ENCODE measurements at places on chromosomes 1 and 21. TPM values are rescaled to one million over a fixed set of nuclear protein-coding genes. Genes with fewer than 3 reads are reported as not detected.
A peak's percentile ranks its signal among the peaks of the same experiment; 100 is the strongest.

GRCh38 chr1:211699059-211699458 is 23.6 kb upstream of the NEK2 start:
- no peak for ATAC-seq

DNA sequence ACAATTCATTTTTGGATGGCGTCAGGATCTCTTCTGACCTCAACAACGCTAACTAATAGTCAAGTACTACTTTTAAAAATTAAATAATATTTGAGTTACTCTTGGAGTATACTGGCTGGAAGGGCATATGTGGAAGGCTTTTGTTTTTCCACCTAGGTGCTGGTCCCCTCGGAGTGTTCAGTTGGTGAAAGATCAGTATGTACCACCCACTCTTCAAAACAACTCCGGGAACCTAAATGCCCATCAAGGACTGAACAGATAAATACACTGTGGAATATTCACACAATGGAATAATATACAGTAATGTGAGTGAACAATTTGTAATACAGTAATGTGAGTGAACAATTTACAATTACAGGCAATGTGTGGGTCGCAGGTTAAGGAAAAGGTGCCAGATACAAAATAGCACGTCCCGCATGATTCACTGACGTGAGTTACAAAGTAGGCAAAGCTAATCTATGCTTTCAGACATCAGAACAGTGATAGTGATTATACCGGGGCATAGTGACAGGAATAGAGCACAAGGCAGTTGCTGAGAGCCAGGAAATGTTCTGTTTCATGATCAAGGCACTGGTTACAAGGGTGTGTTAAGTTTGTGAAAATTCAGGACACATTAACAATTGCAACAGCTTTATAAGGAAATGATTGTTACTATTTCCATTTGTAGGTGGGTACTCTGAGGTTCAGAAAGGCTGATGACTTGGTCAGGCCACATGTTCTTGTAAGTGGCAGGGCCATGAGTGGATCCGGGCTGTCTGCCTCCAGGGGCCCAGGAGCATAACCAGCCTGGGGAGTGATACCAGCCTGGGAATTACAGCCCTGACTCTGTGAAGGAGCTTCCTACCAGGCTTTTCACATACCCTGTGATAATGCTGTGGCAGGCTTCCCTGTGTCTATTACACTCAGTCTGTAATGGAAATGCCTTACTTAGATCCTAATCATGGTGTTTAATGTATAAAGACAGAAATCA is 59.3 kb upstream of the ABCD3 start:
- no peak for ATAC-seq

- ATAC-seq: no peak
Observed at GRCh38 chr1:59081181-59081580, 215.7 kb upstream of the FGGY start.

DNA sequence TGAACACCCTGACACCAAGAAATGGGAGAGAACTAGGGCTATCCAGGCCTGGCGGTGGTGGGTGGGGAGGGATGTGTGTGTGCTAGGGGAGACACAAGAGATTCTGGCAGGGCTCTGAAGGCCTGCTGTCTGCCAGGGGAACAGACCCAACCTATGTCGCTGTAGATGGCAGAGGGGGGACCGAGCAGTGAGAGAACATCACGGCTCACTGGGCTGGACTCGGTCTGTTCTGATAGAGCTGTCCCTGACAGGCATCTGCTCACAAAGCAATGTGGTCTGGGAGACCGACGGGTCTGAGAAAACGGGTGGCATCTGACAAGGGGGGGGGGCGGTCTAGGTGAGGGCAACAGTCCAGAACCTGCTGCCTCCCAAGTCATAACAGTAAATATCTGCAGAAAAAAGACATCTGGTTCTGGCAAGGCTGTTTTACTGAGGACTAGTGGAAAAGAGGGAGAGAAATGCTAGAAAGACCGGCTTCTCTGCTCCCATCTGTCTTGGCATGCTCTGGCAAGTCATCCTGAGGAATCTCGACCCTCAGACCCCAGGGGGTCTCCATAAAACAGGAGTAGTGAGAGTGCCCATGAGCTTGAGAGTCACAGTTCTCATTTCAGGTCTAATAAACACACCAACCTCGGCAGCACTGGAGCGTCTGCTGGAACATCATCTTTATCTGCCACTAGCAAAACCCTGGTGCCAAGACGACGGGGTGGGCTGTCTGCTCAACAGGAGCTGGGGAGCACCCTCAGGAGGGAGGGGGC is 36.5 kb downstream of the SLC66A1 start:
- ATAC-seq: no peak

GRCh38 chr1:62613890-62614289 is 16.6 kb downstream of the ANGPTL3 start:
- ATAC-seq: no peak

GRCh38 chr1:236868625-236869467 is 73.8 kb downstream of the MTR start:
- ATAC-seq: no peak

DNA sequence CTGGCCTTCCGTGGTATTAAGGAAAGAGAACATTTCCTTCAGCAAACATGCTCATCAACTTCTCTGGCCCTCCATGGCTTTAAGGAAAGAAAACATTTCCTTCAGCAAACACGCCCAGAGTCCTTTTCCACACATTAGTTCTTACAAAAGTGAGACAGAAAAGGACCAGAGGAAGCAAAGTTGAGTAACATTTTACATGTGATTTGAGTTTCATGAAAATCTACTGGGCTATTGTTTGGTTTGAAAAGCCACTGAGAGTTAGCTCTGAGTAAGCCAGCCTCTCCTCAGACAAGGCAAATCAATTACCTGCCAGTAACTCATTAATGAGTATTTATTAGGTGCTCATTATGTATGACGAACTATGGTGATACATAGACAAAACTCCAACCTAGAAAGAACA is 78.0 kb downstream of the NID1 start:
- no peak for ATAC-seq

DNA sequence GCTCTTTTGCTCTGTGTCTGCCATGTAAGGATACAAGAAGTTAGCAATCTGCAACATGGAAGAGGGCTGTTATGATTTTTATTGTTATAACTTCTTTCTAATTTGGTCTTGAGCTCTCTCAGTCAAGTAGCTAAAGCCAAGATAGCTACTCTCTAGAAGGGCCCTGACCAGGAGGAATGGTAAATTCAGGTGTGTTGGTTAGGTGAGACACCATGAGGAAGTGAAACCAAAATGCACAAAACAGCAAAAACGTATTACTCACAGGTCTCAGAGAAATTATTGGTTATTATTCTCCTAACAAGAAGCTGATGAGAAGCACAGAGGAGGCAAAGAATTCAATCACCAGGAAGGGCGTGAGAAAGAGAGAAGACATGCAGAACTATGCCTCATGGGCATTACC is 51.8 kb upstream of the INSL5 start:
- ATAC-seq: no peak

- no peak for ATAC-seq
Observed at GRCh38 chr1:169680377-169681019, 30.9 kb downstream of the SELL start.

GRCh38 chr21:7933923-7934322 is 2587.5 kb upstream of the TPTE start:
- ATAC-seq: no peak

GRCh38 chr1:166900987-166901386 is 24.9 kb upstream of the TADA1 start:
- ATAC-seq: no peak

DNA sequence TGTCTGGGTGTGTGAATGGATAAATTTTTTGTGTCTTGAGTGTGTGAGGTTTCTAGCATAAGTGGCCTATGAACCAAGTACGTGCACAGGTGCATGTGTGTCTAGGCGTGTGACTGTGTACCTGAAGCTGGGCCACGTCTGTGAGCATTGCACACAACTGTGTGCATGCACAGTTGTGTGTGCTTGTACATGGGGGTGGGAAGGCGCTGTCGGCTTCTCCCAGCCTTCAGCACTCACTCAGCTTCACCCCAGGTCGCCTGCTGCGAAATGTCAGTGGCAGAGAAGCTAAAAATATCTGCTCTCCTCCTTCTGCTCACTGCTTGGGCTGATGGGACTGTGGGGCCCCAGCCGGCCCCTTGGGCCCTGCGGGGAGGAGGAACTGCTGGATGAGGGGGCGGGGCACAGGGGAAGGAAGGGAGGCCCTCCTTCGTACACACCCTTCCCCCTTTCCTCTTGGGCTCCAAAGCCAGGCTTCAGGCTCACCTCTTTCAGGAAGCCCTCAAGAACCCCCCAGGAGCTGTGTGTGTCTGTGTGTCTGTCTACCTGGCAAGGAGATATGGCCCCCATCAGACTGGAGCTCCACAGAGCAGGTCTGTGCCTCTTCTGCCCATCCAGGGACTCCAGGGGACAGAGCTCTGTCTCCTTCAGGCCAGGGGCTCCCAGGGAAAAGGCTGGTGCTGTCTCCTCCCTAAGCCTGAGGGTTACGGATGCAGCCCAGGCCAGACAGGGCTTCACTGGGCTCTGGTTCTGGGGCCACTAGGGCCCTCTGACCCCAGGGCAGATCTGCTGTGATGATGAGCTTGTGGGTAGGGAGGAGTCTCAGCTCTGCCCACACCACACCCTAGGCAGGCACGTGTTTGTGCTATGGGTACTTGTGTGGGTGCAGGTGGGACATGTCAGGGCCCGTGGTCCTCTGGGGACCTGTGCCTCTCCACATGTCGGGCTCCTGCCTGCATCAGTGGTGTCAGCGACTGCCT is 35.6 kb upstream of the WASF2 start:
- ATAC-seq: peak; percentile 55

UBXN10 gene
- 18.6 TPM for total RNA-seq

S100B gene
- total RNA-seq: 1.3 TPM

PHC2 gene
- total RNA-seq: 73.9 TPM

ZNF678 gene
- total RNA-seq: 22.8 TPM

ARHGAP30 gene
- total RNA-seq: 1.4 TPM

FCAMR gene
- 1.9 TPM for total RNA-seq

CMPK1 gene
- 54.1 TPM for total RNA-seq

TPM3 gene
- 188 TPM for total RNA-seq

All from motor neuron (in vitro differentiated cells).